ENCODE measurements at places on chromosomes 5 and 9.

- no peak for DNase-seq
Observed at GRCh38 chr9:126777733-126778132, 27.1 kb upstream of the ZBTB43 start.

DNA sequence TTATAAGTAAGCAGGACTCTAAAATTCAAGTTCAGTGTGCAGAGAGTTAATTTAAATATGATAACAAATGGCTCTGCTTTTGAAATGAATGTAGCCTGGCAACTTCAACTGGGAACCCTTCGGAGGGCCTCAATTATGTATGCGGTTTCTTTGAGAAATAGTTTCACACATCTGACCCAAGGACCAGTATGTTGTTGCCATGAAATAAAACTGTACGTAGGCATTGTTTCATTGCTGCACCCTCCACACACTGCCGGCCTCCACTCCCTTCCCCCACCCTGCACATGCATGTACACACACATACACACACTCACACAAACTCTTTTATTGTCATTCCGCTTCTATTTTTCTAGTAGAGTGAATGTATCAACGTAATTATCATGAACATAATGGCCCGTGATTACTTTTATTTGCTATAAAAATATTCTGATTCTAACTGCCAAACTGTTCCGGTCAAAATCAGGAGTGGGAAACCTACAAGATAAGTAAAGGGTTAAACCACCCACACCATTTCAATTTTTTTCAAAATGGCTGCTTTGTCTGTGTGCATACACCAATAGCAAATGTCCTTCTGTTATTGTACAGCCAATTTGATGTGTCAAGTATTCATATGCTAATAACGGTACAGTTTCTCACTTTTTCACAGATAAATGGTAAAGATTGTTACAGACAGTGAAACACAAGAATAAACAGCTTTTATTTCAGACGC is 215.5 kb upstream of the TMEM161B start:
- DNase-seq, result no peak

DNA sequence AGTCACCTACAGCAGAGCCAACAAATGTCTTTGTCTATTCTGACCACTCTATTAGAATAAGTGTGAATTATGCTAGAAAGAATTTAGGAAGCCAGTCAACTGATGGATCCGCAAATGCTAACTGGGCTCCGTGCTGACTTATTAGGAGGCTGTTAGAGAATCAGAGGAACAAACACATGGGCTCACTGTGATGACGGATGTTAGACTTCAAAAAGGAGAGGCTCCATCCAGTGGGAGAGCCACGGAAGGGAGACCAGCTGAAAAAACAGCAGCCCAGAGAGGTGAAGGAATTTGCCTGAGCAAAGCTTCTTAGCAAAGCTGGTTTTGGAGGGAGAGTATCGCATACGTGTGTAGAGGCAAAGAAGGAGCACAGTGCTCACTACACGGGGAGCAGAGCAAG is 5.8 kb upstream of the TGFBI start:
- no peak for DNase-seq

- DNase-seq, result no peak
Observed at GRCh38 chr5:142465476-142465875, 140.7 kb upstream of the SPRY4 start.

DNA sequence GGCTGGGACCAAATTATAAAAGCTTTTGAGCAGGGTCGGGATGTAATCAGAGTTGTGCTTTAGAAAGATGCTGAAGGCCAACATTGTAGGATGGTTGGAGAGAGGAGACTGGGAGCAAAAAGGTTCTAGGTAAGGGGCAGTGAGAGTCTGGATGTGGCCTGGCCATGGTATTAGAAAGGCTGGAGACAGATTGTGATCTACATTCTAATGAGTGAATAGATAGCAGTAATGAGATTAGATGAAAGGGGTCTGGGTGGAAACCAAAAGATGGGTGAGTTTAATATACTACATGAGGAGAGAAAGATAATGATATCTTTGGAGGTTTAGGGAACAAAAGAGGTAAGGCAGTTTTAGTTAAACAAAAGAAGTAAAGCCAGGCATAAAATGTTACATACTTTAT is 88.8 kb upstream of the SH3GL2 start:
- no peak for DNase-seq

GRCh38 chr5:89282554-89283510 is 399.8 kb upstream of the MEF2C start:
- DNase-seq, result no peak

GRCh38 chr5:98791898-98792580 is 18.6 kb downstream of the RGMB start:
- DNase-seq, result no peak

DNA sequence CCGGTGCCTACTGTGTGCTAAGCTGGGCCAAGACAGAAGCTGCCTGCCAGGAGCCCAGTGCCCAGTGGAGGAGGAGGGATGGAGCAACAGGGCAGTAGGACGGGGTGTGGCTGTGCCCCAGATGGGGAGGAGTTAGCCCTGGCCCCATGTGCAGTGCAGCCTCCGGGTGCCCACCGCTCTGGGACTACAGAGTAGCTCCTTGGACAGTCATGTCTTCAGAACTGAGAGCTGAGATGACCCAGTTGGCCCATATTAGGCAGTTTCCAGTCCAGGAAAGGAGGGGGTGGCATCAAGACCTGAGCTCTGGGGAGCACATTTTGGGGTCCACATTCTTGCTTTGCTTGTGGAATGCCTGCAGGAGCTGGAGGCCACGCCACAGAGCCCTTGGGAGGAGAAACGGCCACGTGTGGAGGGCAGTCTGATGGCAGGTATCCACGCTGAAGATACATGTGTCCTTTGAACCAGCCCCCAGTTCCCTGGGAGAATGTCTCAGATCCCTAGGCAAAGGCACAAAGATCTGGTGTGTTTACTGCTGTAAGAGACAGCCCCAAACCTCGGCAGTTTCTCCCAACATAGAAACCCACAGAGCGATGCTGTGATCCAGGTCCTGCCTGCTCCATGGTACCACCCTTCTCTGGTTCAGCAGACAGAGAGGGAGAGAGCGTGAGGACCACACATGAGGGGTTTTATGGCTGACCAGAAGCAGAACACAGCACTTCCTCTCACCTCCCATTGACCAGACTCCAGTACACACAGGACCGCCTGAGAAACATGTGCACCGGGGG is 46.8 kb upstream of the FCN1 start:
- DNase-seq, result no peak

GRCh38 chr5:80713631-80714030 is 58.8 kb upstream of the DHFR start:
- DNase-seq, result no peak

- no peak for DNase-seq
Observed at GRCh38 chr5:176175101-176175852, 62.9 kb upstream of the SIMC1 start.

DNA sequence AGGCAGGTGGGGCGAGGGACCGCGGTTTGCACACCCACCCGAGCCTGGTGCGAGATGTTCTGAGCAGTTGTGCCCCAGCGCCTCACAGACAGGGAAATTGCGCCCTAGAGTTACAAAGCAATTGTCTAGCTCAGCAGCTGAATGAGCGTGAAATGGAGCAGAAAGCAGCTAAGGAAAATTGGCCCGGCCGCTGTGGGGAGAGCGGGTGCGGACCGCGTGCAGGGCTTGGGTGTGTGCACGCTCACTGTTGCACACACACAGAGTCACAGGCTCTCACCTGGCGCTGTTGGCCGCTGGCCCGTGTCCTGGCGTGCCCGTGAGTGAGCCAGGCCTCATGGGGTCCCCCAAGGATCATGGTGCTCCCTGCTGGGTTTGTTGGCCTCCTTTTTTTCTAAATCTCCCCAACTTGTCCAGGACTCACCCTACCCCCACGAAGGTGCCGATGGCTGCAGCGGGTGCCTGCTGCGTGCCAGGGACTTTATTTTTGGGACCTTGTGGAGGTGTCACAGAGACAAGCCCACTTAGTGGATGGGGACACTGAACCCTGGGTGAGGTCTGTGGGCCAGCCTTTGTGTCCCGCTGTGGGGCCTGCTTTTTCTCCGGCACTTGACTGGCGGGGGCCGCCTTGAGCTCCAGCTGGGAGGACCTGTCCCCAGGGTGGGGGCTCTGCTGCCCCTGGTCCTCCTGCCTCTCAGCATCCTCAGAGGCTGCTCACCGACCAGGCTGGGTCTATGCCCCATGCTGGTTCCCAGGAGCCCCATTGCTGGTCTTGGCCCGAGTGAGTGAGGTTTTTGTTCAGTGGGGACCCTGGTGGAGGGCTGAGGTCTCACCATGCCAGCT is 5.2 kb downstream of the RXRA start:
- no peak for DNase-seq

GRCh38 chr5:160772854-160773253 is 79.2 kb downstream of the ATP10B start:
- DNase-seq, result no peak

DNA sequence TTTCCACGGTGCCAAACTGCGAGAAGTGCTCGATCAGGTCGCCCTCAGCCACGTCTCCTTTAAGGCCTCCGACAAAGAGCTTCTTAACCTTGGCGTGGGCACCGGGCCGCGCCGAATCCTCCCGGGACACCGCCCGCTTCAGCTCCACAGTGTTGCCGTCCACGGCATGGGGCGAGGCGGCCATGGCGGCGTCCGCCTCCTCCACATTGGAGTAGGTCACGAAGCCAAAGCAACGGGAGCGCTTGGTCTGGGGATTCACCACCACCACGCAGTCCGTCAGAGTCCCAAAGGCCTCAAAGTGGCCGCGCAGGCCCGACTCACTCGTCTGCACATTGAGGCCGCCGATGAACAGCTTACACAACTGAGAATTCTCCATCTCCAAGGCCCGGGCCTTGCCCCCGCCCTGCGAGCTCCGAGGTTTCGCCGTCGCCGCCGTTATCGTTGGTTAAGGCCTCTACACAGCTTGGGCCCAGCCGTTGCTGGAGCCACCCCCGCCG is 424 bp downstream of the HNRNPA0 start:
- DNase-seq, result no peak

DNA sequence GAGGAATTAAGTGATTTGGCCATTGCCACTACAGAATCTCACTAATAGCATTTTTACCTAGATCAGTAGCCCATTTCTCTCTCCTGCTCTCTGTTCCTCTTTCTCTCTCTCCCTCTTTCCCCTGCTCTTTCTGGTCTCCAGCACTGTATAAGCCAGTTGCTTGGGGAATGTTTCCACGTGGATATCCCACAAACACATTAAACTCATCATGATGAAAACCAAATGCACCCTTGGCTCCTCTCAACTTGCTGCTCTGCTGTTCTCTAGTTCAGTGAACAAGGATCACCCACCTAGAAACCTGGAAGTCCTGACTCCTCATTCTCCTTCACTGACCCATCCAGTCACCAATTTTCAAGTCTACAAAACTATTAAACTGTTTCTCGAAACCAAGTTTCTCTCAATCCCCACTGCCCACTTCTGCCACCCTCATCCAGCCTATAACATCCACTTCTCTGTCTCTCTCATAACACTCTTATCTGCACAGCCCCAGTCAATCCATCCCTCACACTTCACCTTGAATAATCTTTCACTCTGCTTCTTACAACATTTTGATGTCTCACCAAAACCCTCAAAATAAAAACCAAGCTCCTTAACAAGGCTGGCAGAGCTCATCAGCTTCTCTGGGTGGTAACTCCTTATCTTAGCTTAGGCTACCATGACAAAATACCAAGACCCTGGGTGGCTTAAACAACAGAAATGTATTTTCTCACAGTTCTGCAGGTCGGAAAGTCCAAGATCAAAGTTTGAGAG is 79.3 kb downstream of the ARL15 start:
- no peak for DNase-seq

GRCh38 chr9:104911032-104911607 is 16.8 kb downstream of the ABCA1 start:
- no peak for DNase-seq

DNA sequence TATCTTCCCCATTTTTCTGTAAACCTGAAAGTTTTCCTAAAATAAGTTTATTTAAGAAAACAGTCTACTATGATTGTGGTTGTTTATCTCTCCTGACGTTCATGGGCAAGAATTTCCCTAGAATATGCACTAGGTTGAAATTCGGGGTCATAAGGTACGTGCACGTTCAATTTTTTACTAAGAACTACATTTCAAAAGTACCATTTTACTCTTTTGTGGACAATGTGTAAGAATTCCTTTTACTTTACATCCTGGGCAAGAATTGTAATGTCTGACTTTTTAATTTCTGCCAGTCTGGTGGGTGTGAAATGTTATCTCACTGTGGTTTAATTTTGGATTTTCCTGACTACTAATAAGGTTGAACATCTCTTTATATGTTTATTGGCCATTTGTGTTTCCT is 12.4 kb downstream of the IL5 start:
- DNase-seq, result no peak

GRCh38 chr9:13628526-13628925 is 349.0 kb upstream of the MPDZ start:
- no peak for DNase-seq

DNA sequence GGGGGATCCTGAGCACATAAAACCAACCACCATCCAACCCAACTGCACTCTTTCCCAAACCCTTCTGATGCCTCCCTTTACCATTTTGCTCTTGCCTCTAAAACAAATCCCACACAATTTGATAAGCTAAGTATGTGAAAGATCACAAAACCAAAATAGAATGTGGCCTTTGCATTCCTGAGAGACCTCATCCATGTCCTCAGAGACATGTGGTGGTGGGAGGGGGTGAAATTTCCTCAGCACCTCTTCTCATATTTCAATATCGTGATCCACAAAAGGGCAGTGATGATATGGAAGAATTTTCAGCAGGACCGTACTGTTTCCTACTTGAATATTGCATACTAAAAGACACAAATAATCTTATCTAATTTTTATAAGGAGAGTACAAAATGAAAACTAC is 423.3 kb downstream of the TLE1 start:
- DNase-seq, result no peak

- DNase-seq, result no peak
Observed at GRCh38 chr5:92644266-92644886, 936.6 kb downstream of the NR2F1-AS1 start.

- no peak for DNase-seq
Observed at GRCh38 chr5:14644623-14645237, 19.8 kb upstream of the OTULIN start.

- no peak for DNase-seq
Observed at GRCh38 chr9:32879335-32879734, 96.0 kb downstream of the TMEM215 start.

- DNase-seq, result no peak
Observed at GRCh38 chr9:14198841-14199455, 115.0 kb downstream of the NFIB start.

DNA sequence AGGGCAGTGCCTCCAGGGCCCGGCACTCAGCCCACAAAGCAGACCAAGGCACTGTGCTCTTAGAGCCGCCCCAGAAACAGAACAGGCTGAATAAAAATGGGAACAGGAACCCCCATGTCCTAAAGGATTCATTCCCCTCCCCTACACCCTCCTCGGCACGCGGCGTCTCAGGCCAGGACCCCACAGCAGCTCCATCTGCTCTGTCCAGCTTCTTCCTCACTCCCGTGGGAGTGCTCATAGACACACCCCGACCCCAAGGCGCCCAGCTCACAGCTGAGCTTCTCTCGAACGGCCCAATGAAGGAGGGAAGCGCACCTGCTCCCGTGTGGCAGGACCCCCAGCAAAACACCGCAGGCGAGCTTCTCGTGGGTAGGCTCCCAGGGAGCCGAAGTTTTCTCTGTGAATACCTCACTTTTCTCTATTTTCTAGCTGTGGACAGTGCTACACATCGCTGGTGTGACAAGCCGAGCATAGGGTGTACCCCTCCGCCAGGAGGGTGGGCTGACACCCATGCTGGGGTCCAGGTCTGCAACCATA is 15.4 kb upstream of the QSOX2 start:
- DNase-seq, result no peak

- DNase-seq, result no peak
Observed at GRCh38 chr5:56322592-56322991, 89.5 kb upstream of the ANKRD55 start.

- no peak for DNase-seq
Observed at GRCh38 chr9:78325846-78326360, 29.0 kb downstream of the PSAT1 start.

GRCh38 chr5:90558344-90559192 is at the start of gene ADGRV1:
ADGRV1 (plus strand) TSS chr5:90558797; CDS start chr5:90558896, 99 bp downstream.
- no peak for DNase-seq

Measured in CD4-positive, alpha-beta T cell treated with Interferon alpha-2 for 1 hour (primary cell).